ENCODE measurements at places on chromosomes 5 and 9. TPM values are rescaled to one million over a fixed set of nuclear protein-coding genes. Genes with fewer than 3 reads are reported as not detected.

The SPATA9 gene
- total RNA-seq: not detected

DNA sequence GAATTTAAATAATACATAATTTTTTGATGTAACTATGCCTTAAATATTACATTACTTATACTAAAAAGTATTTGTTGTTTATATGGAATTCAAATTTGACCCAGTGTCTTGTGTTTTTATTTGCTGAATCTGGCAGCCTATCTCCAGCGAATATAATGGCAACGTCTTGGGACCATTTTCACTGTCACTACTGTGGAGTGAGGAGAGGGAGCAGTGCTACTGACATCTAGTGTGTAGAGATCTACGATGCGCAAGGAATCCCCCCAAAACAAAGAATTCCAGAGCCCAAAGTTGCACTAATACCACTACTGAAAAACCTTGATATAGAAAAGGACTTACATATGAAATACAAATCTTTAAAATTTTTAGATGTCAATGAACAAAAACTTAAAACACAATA is 314.4 kb downstream of the DRD1 start:
- DNase-seq: no peak

GRCh38 chr5:170752257-170753215 is 31.0 kb upstream of the GABRP start:
- no peak for DNase-seq

DNA sequence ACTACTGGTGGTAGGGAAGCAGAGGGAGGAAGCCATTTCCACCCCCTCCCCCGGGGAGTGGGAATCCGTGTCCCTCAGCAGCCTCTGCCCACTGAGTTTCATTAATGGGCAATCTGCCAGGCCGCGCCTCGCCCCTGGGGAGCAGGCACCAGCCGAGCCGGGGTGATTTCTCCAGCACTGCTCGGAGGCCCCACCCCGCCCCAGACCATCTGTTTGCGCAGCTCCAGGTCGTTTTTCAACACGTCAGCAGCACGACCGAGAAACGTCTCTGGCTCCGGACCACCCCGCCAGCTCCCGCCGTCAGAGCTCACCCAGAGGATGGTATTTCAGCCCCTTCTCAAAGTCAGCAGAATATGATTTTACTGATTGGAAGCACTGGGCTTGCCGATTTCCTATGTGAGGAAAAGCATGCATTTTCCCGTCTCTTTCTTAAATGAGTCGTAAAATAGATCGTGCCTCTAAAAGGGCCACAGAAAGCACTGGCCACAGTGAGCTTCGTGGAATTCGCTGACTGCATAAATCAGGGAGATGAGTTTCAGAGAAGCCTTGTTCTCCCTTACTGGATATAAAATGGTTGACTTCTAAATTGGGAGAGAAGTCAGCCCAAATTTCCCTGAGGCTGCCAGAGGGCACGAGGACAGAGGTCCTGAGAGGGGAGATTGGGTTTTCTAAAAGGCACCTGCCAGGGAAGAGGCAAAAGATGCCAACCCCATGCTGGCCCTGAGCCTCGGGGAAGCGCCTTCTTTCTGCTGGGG is 47.0 kb downstream of the OLFM1 start:
- no peak for DNase-seq

DNA sequence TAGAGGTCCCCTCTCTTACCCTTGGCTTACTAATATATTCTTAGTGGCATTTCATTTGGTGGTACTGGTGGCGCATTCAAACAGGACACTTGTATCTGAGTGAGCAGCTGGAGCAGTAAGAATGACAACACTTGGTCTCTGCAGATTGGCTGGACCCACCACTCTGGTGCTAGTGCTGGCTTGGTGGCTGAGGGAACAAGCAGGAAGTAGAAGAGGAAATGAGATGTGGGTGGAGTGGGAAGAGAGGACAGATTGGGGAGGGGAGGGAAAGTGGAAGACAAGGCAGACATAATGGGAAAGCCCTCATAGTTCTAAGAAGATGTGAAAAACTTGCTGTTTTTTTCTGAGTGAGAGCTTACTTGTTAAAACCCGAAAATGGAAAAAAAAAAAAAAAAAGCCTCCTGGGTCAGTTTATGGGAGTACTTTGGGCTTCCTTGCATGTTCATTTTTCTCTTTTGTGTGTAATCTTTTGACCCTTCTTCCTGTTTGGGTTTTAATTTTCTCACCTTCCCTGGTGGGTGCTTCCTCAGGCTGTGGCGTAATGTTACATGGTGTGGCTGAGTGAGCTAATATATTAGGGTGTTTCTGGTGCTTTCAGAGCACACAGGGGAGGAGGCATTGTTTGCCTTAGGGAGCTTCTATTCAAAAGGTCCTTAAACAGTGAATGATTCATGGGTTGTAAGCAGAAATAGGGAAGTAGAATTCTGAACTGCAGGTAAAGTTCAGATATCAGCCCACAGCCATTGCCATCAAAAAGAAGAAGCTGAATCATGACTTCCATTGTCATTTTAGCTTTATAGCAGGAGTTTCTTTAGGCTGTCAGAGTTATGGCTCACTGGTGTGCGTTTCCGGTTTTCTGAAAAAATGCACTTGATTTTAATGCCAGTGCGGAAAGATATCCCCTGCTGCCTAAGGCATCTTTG is 52.3 kb downstream of the TLE4 start:
- DNase-seq: no peak

- DNase-seq: no peak
These were observed 149.5 kb downstream of the ADAMTSL1 start for GRCh38 chr9:18623221-18624079.

DNA sequence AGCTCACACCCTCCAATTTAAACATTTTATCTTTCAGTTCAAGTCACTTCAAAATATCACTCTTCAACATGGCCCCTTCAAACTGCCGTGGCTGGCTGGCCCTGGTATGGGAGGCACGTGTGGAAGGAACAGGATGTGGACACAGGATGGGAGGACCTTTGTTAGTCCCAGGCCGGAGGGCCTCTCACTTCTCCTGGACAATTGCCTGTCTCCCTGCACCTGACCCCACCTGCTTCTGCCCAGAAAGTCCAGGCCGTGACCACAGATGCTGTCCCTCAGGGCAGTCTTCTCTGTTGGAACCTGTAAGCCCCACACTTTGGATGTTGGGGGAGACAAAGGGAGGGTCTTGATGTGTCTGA is 19.4 kb downstream of the AMBP start:
- no peak for DNase-seq

DNA sequence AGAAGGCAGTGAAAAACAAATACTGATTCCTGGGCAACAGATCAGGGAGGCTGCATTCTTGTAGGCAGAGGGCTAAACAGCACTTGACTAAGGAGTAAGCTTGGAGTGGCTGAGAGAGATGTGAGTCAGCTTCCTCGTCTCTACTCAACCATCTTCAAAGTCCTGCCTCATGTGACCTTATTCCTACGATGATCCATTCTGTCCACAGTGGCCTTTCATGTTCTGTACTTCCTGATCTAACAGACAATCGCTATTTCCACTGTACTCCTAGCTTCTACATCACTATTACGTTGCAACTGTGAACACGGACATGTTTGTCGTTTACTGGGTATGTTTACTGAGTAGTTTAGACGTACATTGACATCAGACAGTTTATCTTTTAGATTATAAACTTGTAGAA is 365.4 kb downstream of the ARL15 start:
- no peak for DNase-seq

All from SK-MEL-5 (cell line).